ENCODE measurements at places on chromosomes 7 and 10.

DNA sequence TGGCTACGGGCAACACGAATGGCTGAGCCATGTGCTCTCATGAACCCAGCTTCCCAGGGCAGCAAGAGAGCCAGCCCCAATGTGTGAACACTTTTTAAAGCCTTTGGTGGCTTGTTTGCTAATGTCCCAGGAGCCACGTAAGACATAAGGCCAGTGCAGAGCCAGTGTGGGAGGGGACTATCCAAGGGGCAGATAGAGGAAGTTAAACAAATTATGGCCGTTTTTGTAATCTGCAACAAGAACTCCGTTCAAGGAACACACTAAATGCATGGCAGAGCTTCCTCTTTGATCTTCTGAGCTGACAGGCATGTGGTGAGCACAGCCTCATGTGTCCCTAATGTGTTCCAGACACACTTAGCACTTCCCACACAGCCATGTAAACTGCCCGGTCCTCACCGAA lies 133.3 kb downstream of the TEX36 start:
- DNase-seq = no peak

- DNase-seq = no peak
Measured at GRCh38 chr10:60170250-60170649, 219.4 kb downstream of the ANK3 start.

GRCh38 chr10:130202984-130203621 lies 66.9 kb downstream of the GLRX3 start:
- DNase-seq = no peak

- peak; percentile 15 for DNase-seq
Measured at GRCh38 chr10:31362023-31362641, 43.1 kb downstream of the ZEB1 start.

- no peak for DNase-seq
Measured at GRCh38 chr7:30150711-30151110, 15.9 kb downstream of the MTURN start.

- DNase-seq = no peak
Measured at GRCh38 chr7:7772397-7772821, 54.0 kb upstream of the RPA3 start.

DNA sequence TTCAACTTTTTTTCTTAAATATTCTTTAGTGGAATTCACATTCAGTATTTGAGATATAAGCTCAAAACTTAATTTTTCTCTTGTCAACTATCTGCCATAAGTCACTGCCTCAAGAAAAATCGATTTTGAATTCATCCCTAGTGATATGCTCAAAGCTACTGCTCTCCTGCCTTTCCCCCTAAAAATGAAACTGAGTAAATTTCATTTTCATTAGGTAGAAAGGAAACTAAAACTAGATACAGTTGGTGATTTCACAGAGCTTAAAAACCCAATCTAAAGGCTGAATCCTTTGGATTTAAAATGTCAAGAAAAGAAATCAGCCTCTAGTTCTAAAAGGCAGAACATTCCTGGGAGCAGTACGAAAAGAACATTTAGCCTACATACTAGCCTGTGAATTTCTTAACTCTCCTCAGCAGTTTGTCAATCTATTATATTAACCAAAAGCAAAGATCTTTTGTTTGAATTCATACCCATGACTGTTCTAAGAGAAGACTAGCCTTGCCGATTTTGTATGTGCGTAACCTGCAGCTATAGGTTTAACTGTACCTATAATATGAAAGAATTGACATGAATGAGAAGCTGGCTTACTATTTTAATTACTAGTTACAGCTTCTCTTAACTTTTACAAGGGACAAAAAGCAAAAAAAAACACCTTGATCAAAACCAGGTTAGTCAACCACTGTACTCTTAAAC lies 4.9 kb upstream of the FAM53B start:
- no peak for DNase-seq

DNA sequence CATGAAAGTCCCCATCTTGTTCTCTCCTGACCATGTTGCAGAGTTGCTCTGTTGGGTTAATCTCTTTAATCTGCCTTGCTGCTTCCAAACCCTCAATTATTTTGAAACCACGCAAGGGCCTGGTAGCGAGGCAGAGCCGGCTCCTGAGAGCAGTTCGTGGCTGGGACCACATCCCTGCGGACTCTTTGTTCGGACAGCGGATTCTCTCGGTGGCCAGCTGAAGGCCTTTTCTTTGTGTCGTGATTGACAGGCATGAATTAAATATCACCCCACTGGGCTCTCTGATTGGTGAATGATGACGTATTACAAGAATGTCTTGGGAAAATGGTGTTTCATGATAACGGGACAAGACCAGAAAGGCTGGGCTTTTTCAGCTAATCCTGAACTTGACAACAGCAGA lies 66.9 kb upstream of the ARHGAP21 start:
- no peak for DNase-seq

DNA sequence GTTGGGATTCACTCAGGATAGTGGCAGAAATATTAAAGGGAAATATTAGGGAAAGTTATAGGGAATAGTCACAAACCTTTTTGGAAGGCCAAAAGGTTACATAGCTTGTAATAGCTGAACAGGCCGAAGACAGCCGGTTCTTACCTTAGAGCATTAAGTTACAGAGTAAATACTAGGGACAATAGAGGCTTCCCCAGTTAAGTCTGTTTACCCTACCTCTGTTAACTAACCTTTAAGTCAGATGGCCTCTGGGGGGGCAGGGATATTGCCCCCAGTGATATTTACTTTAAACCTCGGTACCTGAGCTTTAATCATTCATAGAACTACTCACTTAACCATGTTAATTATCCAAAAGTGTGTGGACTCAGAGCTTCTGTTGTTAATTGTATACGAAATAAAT lies 7.4 kb downstream of the POLR1F start:
- no peak for DNase-seq

DNA sequence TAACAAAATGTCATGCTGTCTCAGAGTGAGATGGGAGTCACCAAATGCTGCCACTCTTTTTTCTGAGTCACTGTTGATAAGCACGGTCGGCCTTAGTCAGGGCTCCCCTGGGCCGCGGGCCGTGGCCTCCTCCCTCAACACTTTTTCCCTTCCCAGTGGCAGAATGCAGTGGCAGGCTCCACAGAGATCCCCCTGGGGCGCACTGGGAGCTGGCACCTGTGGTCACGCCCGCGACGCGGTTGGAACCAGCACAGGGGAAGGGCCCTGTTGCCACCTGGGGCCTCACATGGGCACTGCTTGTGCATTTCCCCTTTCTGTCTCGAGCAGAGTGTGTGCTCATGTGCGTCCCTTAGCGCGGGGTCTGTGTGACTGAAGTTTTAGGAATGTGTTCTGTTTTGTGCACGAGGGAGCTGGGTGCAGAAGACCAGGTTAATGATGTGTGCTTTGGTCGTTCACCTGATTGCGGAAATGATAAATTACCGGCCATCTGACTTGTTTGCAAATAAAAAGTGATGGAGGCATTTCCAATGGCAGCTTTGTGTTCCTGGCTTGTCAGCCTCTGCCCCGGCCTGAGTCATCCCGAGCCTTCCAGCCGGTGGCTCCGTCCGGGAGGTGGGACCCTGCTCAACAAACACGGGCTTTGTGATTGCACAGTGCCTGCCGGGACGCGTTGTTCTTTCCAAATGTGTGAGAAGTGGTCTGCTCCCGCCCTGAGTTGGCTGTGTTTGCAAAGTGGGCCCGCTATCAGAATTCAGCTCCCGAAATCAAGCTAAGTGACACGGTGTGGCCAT lies 100.7 kb downstream of the NKX6-2 start:
- DNase-seq = peak; percentile 23

GRCh38 chr7:101235050-101235449 lies 2.6 kb downstream of the CLDN15 start:
- no peak for DNase-seq

DNA sequence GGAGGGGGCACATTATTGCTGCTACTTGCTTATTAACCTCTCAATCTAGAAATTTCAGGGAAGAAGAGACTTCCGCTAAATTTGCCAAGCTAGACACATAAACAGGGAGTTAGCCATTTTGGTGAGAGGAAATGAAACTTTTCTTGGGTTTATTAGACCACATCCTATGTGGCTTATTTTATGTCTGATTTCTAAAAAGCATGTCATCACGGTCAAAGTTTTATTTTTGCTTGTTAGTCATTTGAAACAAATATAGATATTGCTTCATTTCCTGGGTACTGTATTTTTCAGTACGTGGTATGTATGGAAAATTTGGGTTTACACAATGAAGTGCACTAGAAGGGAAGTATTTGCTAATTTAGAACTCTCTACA lies 144.1 kb downstream of the TCF7L2 start:
- no peak for DNase-seq
